ENCODE measurements at places on chromosomes 2 and 18.
A peak's percentile ranks its signal among the peaks of the same experiment; 100 is the strongest.

GRCh38 chr2:193103064-193103463 lies 908.3 kb upstream of the TMEFF2 start:
- DNase-seq = peak; percentile 28

GRCh38 chr2:212549463-212549862 lies 10.9 kb upstream of the ERBB4 start:
- no peak for DNase-seq

GRCh38 chr2:229416116-229416694 lies 145.1 kb upstream of the PID1 start:
- peak; percentile 44 for DNase-seq

DNA sequence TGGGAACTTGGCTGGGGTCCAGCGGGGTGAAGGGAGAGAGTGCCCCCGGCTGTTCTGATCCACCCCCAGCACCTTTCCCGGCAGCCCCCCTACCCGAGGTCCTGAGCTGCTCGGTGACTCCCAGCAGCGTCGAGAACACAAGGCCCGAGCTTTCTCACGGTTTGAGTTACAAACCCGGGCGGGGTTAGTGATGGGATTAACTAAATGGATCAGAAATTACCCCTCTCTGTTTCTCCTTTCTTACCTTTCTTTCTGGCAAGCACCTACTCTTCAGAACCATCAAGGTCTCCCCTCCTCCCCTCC lies 139.4 kb upstream of the GPC1 start:
- DNase-seq = no peak

GRCh38 chr2:53435610-53436009 lies 332.0 kb upstream of the CHAC2 start:
- DNase-seq = no peak

DNA sequence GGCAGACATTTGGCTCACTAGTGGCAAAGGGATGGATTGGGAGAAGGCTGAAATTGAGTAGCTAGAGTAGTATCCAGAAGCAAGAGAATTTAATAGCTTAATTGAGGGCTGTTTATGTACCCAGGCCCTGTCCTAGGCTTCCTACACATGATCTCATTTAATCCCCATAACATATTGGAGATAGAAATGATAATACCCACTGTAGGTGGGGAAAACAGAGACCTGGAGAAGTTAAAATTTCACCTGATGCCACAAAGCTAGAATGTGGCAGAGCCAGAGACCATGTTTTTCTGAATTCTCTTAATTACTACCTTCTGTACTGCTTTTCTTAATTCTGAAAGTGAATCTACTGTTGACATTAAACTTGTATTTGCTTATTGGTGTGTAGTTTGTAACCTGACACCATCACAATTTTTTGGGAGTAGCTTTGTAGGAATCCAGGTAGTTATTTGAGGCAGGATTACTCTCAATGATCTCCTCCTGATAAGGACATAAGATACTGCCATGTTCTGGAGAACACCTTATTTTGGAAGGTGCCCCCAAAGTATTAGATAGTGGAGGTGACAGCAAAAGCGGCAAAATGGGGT lies 42.2 kb downstream of the RAB10 start:
- no peak for DNase-seq

- DNase-seq = no peak
These were observed 890.2 kb upstream of the VRK2 start for GRCh38 chr2:57156231-57156924.

GRCh38 chr2:225920621-225921220 lies 521.2 kb downstream of the NYAP2 start:
- peak; percentile 45 for DNase-seq

DNA sequence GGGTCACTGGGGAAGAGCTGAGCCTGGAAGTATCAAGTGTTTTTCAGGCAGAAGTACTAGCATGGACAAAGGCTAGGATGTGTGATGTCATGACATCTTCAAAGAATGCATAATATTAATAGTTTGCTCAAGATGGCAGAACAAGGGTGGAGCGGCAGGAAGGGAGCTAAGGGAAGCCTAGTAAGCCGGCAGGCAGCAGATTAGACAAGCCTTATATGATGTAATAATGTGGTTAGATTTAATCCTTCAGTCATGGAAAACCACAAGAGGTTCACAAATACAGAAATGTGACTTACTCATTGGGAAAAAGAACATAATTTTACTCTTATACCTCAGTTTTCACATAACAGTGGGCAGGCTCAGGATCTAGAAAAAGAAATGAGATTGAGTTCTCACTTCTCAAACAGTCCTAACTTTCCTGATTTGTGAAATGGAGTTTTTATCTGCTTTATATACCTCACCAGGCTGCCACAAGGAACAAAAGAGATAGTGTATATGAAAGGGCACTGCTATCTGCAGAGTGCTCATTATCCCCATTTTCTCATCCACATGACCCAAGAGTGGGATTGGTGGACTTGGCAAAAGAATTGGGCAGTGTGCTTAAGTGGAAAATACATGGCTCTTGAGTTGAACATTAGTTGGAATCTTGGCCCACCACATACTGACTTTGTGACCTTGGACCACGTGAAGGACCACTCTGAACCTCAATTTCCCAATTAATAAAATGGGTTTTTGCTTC lies 89.1 kb upstream of the LHCGR start:
- peak; percentile 77 for DNase-seq

DNA sequence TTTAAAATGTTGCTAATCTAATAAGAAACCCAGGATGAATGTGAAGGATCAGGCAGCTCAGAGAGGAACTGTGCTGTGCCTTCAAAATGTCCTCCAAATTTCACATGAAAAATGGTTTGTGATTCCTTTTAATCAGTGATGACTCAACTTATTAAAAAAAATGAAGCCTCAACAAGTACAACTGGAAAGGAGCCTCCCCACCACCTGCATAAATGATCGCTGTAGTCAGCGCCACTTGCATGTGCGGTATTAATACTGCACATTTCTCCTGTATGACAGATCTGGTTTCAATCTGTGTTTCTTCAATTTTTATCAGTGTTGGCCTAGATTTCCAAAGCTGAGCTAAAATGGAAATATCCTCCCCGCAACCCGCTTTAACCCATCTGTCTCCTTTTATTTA lies 115.0 kb upstream of the TMEM200C start:
- DNase-seq = peak; percentile 11

GRCh38 chr2:120509991-120510735 lies 164.2 kb downstream of the INHBB start:
- DNase-seq = no peak

DNA sequence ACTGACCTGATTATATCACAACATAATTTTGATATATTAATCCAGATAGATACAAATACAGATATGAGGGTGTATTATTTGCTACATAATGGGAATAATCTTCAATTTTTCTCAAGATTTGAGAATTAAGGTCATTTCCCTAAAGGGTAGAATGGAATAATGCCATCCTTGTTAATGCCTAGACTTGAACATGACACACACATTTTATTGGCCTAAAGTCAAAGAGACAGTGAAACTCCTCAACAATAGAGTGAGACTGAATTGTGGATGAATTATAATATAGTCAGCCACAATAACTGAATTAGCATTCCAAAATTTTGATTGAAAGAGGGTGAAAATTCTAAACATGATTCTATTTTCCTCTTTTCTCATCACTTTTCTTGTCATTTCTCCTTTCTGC lies 506.0 kb upstream of the CDH2 start:
- DNase-seq = no peak

DNA sequence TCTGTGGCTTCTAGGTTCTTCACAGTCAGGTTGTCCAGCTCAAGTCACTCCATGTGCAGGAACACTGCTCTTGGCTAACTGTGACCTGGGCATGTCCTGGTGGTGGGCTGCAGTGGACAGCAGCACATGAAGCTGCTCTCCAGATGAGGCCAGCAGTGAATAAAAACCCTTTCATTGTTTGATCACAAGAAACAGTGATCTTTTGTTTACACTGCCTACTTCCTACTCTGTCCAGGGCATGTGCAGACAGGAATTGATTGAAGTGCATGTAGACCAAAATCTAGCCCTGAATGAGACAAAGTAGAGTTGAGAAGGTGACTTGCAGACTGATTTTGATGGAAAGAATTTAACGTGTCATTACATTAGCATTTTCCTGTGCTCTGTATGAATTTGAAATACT lies 34.9 kb downstream of the BCL2L11 start:
- DNase-seq = no peak

GRCh38 chr2:27243391-27244130 lies 19.3 kb downstream of the SLC30A3 start:
- DNase-seq = no peak

DNA sequence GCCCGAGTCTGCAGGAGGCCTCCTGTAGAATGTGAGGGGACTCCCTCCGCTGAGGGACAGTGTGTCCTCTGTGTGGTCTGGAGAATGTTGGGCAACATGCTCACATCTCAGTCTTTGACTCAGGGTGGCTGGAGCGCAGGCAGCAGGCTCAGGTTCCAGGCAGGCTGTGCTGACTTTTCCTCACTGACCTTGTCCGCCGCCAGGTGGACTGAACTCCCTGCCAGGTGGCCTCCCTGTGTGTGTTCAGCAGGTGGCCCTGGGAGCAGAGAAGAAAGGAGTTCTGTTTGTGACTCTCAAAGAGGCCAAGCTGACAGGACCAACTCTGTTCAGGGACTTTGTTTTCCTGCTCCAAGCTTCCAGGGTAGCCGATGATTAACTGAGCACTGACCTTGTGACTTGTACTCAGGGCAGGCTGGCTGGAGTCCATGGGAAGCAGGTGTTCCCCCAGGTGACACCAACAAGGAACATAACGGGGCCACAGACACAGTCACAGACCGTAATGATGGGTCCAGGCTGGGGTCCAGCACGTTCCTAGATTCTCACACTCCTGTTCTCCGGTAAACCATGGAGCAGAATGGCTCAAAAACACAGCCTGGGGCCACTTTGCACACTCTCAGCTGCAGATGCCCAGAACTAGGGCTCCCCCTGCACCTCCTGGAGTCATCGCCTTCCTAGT lies 439.8 kb downstream of the RNF144A start:
- no peak for DNase-seq

DNA sequence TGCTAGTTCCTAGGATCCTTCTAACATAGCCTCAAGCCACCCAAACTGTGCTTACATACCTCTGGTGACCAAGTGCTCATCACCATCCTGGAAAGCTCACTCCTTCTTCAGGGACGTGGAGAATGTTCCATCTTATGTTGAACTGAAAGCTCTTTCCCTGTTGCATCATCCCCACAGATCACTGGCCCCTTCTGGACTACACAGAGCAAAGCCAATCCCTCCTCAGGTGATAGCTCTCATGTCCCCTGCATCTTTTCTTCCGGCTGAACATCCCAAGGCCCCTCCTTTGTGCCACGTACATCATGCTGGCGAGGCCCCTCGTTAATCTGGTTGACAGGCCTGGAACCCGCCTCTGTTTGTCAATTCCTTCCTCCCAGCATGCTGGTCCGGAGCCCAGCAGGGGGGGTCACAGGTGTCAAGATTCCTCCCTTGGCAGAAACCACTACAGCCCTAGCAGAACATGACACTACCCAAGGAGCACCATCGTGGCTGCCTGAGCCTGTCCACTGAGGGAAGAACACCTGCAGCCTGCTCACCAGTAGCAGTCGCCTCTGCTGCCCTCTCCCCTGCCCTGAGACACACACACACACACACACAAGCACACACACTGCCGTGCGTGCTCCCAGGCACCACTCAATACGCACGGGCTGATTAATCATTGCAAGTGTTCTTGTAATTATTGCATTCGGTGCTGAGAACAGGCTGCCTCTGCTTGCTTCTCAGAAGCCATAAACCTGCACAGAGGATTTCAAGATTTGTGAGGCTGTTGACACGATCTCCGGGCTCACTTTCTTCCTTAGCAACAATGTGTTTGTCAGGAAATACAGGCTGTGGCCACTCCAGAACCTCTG lies 6.3 kb upstream of the KCNK3 start:
- no peak for DNase-seq

DNA sequence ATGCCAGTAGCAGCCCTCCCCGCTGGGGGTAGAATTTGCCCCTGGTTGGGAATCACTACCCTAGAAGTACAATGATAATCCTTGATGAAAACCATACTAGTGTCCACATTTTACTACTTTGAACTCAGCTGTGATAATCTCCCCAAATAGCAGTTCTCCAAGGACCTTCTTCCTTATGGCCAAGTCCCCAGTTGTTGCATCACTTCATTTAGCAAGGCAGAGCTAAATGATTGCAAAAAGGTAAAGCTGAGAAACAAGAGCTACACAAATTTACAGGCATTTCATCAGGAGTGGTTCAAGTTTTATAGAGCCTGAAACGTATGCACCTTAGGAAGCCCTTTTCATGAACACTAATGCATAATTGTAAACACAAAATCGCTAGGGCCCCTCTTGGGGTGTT lies 44.9 kb upstream of the REL start:
- no peak for DNase-seq

GRCh38 chr2:218870984-218871344 lies 9.7 kb upstream of the WNT10A start:
- DNase-seq = no peak

GRCh38 chr2:102111823-102112222 lies 30.7 kb upstream of the IL1R1 start:
- peak; percentile 60 for DNase-seq

DNA sequence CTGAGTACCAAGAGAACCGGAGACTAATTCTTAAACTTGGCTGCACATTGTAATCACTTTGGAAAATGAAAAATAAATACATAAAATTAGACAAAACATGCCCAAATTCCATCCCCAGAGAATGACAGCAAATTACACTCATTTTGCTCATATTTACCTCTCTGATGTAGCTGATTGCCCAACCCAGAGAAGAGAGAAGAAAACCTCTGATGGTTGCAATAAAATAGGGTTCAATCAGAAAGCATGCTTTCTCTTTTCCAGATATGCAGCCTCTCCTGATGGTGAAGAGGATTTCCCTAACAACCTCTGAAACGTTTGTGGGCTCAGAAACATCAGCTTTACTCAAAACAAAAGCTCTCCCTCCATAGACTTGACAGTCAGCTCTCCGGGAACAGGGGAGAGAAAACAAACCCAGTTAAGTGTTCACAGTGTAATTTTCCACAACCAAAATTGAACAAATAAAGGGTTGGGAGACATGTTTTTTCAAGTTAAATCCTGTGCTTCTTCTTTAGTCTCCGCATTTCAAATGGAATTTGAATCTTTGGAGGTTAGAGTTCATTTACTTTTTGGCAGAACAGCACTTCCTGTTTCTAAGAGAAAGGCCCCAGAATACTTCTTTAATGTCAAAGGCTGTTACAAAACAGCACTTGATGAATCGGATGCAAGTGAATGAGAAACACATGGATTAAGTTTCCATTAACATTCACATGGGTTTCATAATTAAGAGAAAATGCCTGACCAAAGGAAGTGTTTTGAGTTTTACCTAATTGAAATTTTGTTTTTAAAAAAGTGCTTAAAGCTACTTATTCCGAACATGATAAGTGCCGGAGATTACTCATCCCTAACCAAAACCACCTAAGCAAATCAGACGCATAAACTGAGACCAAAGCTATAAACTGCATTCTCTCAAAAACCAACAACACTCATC lies 570.1 kb upstream of the SYT4 start:
- DNase-seq = peak; percentile 76

- no peak for DNase-seq
These were observed 71.9 kb downstream of the SOX11 start for GRCh38 chr2:5764041-5764440.

DNA sequence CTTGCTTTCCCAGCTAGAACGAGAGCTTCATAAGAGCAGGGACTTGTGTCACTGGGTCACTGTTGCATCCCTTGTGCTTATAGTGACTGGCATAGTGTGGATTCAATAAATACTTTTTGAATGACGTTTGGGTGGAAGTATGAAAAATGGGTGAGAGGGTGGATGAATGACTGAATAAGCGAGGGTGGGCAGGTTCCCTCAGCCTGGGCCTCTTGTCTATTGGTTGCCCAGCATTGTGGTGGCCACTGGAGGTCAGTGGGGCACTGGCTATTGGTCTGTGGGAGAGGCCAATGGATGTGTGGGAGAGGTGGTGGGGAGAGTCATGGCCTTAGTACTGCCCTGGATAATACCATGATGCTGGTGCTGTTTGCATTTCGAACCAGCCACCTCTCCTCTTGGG lies 93.8 kb upstream of the SKOR2 start:
- no peak for DNase-seq

Measured in fibroblast of skin of right quadriceps (primary cell).